Suprapubic skin (tissue), 4 donors: ENCODE measurements at places on chromosomes 6 and 20. TPM values are rescaled to one million over a fixed set of nuclear protein-coding genes. Genes with fewer than 3 reads are reported as not detected.

GRCh38 chr6:170007468-170008293, 256.3 kb downstream of the ERMARD start:
- peak; percentile 35 for DNase-seq

NCR2 gene
- total RNA-seq: not detected

DNA sequence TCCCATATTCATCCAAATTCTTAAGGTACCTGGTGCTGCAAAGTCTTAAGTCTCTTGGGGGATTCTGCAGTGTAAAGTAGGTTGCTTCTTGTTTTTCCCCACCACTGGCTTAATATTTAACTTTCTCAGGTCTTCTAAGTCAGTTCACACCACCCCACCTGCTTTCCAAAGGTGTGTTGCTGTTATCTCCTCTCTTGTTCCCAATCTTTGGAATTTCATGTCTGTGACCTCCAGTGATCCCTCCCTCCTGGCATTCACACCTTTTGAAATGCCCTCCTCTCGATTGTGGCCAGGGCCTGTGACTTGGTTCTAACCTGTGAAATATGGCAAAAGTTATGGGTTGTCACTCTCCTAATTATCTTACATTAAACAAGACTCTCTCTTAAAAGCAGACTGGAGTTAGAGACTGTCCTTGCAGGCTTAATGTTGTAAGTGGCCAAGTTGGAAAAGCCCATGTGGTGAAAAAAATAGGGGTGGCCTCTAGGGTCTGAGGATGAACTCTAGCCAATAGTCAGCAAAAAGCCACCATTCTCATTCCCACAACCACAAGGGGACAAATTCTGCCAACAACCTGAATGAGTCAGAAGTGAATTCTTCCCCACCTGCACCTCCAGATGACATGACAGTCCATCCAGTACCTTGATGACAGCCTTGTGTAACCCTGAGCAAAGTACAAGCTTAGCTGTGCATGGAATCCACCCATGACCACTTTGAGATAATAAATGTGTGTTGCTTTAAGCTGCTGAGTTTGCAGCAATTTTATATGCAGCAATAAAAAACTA, 45.1 kb downstream of the ADGRF1 start:
- no peak for DNase-seq

DNA sequence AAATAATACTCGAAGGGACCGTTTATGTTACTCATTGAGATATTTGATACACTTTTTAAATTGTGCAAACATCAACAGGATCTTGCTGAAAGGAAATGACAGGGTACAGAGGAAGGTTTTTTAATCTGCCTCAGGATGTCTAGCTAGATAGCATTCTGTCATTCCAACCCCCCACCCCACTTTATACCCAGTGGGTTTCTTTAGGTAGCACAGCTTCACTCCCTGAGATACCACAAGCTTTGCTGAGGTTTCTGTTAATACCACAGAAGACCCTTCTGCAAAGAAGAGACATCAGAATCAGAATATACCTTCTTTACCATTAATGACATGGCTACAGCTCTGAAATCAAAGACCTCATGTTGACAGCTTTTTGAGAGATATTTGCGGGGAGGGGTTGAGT, 1.3 kb downstream of the PHACTR2 start:
- DNase-seq: no peak

C6orf118 gene
- total RNA-seq: not detected

DNA sequence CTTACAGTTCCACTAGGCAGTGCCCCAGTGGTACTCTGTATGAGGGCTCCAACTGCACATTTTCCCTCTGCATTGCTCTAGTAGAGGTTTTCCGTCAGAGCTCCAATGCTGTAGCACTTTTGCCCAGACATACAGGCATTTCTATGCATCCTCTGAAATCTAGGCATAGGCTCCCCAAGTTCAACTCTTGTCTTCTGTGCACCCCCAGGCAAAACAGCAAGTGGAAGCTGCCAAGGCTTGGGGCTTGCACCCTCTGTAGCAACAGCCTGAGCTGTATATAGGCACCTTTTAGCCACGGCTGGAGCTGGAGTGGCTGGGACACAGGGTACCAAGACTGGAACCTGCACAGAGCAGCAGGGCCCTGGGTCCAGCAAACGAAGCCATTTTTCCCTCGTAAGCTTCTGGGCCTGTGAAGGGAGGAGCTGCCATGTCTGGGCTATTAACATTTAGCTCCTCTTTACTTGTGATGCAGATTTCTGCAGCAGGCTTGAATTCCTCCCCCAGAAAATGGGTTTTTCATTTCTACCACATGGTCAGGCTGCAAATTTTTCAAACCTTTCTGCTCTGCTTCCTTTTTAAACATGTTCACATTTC, 596.2 kb upstream of the ADGRB3 start:
- DNase-seq: no peak

PGC gene
- total RNA-seq: not detected

KCNG1 gene
- total RNA-seq: 0.26 TPM

DNA sequence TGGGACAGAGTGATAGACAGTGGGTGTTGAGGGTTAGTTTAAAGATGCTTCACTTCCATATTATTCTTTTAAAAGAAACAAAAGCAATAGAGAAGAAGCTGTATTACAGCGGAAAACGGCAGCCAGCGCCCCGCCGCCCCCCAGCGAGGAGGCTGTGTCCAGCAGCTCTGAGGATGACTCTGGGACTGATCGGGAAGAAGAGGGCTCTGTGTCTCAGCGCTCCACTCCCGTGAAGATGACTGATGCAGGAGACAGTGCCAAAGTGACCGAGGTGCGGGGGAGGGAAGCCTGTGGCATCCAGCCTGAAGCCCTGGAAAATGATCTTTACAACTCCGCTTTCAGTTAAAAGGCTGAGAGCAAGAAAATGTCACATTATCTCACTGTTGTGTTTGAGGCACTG, 100.2 kb downstream of the FIG4 start:
- DNase-seq: no peak

GRCh38 chr6:18823782-18824386, 436.7 kb downstream of the RNF144B start:
- no peak for DNase-seq

GRCh38 chr20:19785173-19785982, 27.3 kb downstream of the RIN2 start:
- DNase-seq: no peak

GRCh38 chr6:125157725-125158124, 4.2 kb downstream of the TPD52L1 start:
- DNase-seq: no peak

DNA sequence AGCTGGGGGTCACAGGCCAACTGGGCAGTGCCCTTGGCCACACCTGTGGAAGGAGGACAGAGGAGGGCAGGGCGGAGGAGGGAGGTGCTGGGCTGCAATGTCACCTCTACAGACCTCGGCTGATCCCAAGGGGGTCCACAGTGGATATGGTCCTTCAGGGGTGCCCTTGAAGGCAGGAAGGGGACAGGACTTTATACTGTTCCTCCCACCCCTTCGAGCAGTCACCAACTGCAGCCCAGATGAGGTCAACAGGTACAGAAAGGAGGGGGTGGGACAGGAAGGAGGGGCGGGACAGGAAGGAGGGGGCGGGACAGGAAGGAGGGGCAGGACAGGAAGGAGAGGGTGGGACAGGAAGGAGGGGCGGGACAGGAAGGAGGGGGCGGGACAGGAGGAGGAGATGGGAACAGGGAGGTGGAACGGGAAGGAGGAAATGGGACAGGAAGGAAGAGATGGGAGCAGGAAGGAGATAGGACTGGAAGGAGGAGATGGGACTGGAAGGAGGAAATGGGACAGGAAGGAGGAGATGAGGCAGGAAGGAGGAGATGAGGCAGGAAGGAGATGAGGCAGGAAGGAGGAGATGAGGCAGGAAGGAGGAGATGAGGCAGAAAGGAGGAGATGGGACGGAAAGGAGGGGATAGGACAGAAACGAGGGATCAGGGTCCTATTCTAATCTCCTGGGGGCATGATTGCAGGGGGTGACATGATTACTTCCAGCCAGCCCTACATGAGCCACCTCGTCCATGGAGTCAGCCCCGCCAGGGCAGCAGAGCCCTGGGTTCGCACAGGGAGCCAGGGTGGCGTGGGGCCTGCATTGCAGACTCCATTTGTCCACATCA, 19.4 kb upstream of the MRGBP start:
- no peak for DNase-seq
